ENCODE measurements at places on chromosomes 6 and 20.

DNA sequence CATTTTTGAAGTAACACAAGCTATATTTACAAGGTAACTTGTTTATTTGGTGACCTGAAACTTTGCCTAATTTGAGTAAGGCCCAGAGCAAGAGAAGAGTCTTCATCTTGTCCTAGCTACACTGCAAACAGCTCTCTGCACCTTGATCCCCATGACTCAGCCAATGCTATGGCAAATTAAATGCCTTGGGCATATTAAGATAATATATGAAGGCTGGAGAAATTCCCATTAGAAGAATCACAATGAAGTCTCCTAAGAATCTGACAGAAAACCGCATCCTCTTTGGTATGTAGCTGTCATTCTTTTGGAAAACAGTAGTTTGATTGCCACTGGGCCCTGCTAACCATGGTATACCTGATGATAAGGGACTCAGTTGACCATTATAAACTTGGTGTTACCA lies 204.5 kb downstream of the UBE3D start:
- DNase-seq = no peak

DNA sequence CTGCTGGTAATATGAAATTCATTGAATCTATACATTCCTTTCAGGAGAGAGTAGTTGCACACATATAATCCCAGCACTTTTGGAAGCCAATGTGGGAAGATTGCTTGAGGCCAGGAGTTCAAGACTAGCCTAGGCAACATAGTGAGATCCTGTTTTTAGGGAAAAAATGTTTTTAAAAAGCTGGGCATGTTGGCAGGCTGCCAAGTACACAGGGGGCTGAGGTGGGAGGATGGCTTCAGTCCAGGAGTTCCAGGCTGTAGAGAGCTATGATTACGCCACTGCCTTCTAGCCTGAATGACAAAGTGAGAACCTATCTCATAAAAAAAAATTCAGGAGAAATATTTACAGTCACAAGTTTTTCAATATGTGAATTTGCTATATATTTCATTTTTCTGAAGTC lies 71.9 kb downstream of the GRM1 start:
- DNase-seq = no peak

- DNase-seq = no peak
These were observed 50.7 kb downstream of the PPARD start for GRCh38 chr6:35392773-35393672.

DNA sequence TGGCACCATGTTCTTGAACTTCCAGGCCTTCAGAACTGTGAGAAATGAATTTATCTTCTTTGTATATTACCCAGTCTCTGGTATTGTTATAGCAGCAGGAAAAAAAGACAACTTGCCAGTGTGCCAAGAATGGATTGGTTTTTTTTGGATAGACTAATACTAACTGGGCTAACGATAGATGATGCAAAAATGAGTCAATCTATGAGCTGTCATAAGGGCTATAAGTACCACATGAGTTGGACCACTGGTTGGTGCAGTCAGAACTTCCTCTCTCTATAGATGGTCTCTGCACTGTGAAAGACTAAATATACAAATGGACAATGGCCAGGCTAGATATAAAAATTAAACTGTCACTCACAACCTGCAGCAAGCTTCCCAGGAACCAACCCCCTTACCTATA lies 87.6 kb upstream of the COL21A1 start:
- DNase-seq = no peak

DNA sequence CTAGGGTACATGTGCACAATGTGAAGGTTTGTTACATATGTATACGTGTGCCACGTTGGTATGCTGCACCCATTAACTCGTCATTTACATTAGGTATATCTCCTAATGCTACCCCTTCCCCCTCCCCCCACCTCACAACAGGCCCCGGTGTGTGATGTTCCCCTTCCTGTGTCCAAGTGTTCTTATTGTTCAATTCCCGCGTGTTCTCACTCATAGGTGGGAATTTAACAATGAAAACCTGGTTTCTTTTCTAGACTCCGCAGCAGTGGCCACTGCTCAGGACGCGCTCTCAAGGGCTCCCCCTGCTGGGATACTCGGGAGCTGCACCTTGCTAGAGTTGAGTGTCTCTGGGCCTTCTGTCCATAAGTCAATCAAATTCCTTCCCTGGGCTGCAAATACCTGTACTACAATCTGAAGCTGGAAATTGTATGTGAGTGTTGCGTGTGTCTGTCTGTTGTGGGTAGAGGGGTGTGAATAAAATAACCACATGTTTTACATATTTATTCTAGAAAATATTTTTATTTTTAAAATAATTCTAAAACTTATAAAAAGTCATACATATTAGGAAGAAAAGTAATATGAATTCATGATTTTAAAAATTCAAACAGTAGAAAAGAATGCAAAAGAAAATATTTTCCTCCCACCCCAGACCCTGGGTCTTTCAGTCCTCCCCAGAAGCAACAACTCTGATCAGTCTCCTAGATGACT lies 8.2 kb upstream of the CEP250 start:
- no peak for DNase-seq

DNA sequence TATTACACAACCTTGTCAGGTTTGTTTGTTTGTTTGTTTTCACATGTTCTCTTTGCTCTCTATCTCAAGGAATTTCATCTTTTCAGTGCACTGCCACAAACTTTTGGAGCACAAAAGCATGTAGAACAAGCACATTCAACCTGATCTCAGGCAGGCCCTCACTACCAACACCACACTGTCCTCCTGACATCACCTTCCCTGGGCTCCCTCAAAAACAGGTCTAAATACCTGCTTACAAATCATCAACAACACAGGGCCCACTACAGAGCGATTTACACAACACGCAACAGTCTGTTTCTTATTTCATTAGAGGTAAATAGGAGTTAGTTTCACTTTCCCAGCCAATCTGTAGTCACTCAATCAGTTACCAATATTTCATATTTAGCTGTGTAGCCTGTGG lies 241.4 kb downstream of the EPHA7 start:
- DNase-seq = no peak

DNA sequence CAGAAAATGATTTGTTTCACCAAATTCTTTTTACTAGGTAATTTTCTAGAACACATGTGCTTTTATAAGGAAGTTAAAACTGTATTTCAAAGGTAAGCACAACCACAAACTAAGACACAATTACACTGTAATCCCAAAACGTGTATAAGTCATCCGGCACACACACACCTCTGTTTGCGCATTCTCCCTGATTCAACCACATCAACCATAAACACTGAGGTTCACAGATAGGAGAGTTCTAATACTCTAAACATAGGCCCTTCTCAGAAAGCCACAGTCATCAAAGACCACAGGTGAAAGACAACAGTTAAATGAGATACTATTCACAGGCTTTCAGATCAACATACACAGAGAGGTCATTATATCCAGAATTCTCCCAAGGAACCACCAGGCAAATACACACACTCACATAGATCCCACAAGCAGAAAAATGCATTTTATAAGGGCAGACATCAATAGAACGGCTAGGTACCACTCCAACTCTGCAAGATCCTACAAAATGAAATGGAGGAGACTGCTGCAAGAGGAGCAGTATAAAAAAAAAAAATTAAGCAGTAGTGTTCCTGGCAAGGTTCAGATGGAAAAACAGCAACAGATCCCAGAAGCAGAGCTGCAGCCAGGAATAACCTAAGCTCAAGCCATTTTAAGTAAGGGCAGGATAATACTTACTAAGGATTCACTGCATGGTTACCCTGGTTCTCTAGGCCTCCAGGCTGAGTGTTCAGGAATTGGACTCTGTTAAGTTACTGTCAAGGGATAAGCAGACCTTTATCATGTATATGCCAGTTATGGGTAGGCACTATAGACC lies 6.6 kb upstream of the FBXO9 start:
- DNase-seq = no peak

GRCh38 chr6:129510950-129511349 lies 199.0 kb downstream of the ARHGAP18 start:
- no peak for DNase-seq

- DNase-seq = no peak
These were observed 55.5 kb downstream of the EDN1 start for GRCh38 chr6:12345694-12346058.

DNA sequence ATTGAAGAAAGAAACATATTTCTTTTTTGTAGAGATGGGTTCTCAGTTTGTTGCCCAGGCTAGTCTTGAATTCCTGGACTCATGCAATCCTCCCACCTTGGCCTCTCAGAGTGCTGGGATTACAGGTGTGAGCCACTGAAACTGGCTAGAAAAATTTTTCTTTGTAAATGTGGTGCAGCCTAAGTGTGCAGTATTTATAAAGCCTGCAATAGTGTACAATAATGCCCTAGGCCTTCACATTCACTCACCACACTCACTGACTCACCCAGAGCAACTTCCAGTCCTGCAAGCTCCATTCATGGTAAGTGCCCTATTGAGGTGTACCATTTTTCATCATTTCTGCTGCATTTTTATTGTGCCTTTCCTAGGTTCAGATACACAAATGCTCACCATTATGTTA lies 31.4 kb downstream of the NHSL1 start:
- DNase-seq = no peak

DNA sequence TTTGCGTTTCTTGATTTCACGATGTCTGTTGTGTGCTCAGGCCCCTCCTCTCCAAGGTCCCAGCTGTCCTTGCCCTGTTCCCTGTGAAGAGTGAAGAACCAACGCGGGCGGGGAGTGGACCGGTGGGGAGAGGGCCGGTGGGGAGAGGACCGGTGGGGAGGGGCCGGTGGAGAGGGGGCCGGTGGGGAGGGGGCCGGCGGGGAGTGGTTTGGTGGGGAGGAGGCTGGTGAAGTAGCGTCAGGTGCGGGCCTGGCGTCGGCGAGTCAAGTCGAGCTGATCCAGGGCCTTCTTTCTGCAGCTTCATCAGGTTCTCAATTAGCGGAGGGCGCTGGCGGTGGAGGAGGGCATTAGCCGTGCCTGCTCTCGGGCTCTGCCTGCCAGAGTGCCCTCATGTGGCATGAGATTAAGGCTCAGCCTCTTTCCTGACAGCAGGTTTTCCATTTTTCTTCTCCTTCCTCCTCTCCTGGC lies 21.2 kb upstream of the BHLHE23 start:
- no peak for DNase-seq
